ENCODE measurements at places on chromosomes 3 and 15.
A peak's percentile ranks its signal among the peaks of the same experiment; 100 is the strongest.

DNA sequence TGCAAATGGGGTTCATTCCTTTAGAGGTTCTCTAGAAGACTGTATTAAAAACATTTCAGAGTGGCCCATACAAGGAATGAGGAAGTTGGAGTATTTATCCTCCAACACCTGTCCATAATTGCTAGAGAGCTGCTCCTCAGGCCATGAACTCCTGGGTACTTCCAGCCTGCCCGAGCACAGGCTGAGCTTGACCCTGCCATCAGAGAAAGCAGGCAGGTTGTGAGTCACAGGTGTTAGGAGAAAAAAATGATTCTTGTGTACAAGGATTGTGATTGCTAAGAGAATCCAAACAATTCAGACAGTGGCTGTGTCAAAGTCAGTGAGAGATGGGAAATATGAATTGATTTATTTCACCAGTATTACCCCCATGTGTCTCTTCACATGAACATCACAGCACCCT, 156.8 kb upstream of the GADL1 start:
- no peak for DNase-seq

- no peak for DNase-seq
These were observed 39.2 kb downstream of the SLC6A11 start for GRCh38 chr3:10855083-10855870.

DNA sequence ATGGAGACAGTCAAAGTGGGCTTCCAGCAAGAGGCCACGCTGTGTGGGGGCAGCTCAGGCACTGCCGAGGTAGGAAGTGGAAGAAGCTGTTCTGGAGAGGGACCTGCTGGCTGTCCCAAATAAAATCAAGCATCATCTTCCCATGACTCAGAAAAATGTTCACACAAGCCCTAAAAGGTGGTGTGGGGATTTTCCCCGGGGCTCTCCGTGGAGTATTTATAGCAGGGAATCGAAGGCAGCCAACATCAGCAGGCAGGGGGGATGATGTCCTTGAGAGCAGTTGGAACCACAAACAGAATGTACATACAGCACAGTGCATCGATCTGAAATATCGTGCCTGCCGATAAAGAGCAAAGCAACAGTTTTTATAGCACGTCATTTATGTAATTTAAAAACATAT, 27.6 kb downstream of the PRR23E start:
- no peak for DNase-seq

GRCh38 chr3:40170395-40170794, 139.1 kb upstream of the EIF1B start:
- DNase-seq = no peak

GRCh38 chr3:194632226-194632808, 902 bp downstream of the TMEM44 start:
- DNase-seq = no peak

DNA sequence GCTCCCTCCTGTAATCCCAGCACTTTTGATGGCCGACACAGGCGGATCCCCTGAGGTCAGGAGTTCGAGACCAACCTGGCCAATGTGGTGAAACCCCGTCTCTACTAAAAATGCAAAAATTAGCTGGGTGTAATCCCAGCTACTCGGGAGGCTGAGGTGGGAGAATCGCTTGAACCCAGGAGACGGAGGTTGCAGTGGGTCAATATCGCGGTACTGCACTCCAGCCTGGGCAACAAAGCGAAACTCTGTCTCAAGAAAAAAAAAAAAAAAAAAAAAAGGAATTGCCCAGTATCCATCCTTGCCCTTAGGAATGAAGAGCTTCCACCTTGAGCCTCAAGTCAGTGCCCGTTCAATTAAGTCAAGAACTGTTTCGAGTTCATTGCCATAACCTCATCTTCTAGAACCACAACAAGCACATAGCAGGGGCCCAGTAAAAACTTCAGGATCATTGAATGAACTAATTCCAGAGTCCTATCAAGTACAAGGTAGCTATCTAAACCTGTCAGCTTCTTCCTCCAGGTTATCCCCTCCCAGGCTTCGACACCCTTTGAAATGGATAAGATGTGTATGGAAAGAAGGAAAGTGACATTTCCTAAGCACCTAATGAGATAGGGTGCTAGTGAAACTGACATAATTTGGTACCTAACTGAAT, 826 bp downstream of the DBR1 start:
- no peak for DNase-seq

DNA sequence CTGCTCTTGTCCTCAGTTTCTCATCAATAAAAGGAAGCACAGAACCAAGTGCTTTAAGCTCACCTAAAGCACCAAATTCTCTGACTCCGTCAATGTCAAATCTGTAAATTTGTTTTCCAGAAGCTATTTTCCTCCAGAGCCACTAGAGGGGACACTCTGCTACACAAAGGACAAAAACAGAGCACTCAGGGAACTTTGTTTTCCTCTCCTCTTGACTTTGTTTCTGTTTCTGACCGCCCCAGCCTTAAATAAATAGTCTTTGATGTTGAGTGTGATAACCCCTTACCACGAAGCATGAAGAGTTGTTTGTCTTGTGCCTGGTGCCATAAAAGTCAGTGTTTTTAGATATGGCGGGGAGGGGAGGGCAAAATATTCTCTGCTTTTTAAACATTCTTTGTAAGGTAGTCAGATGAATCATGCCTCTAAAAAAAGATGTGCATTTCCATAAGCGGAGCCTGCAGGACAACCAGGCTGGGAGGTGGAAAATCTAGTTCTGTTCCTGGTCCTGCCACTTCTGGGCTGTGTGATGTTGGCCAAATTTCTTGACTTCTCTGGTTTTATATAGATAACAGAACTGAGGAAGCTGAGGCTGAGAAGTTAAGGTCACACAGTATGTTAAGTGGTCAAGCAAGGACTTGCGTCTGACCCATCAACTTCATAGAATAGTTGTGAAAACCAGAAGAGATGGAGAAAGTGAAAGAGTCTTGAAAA, 7.3 kb upstream of the ZBTB38 start:
- peak; percentile 16 for DNase-seq

DNA sequence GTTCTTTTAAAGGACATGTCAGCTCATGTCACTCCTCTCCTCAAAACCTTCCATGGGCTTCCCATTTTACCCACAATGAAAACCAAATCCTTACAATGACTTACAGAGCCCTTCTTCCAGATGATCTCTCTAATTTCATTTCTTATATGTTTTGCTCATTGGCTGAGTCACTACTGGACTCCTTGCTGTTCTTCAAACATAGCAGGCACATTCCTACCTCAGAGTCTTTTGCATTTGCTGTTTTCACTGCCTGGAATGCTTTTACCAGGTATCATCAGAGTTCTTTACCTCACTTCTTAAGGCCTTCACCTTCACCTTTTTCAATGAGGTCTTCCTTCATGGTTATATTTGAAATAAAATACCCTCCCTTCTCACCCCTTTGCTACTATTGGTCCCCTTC, 57.3 kb downstream of the NECTIN3 start:
- no peak for DNase-seq

DNA sequence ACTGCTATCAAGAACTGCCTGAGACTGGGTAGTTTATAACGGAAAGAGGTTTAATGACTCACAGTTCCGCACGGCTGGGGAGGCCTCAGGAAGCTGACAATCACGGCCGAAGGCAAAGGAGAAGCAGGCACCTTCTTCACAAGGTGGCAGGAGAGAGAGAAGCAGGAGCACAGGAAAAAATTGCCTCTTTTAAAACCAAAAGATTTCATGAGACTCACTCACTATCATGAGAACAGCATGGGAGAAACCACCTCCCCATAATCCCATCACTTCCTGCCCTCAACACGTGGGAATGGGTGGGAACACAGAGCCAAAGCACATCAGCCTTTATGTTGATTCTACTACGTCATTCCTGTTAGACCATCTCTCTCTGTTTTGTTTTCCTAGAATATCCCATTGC, 650.9 kb upstream of the SEMA6D start:
- no peak for DNase-seq

DNA sequence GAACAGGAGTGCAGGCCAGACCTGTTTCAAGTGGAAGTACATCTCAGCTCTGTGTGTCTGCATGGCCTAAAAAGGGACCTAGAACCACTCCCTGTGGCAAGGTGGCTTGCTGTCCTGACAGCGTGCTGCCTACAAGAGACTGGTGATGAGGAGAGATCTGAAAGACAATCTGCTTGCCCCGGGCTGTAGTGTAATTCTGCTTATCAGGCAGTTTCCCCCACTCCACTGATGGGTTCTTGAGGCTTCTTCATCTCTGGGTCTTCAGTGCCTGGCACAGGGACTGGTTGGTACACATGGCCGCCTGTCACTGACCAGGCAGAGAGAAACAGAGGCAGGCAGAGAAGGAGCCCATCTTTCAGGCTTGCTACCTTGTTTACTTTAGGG, 57.6 kb downstream of the HEG1 start:
- DNase-seq = no peak

DNA sequence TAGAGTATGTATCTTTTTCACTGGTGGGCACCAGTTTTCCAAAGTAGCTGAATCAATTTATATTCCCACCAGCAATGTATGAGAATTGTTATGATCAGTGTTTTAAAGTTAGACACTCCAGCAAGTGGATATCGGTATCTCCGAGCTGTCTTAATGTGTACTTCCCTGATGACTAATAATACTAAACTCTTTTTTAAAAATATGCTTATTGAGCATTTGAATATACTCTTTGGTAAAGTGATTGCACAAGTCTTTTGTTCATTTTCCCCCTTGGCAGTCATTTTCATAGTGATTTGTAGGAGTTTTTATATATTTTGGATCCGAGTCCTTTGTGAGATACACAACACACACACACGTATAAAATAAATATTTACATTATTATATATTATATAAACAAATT, 12.5 kb upstream of the FEM1B start:
- no peak for DNase-seq

DNA sequence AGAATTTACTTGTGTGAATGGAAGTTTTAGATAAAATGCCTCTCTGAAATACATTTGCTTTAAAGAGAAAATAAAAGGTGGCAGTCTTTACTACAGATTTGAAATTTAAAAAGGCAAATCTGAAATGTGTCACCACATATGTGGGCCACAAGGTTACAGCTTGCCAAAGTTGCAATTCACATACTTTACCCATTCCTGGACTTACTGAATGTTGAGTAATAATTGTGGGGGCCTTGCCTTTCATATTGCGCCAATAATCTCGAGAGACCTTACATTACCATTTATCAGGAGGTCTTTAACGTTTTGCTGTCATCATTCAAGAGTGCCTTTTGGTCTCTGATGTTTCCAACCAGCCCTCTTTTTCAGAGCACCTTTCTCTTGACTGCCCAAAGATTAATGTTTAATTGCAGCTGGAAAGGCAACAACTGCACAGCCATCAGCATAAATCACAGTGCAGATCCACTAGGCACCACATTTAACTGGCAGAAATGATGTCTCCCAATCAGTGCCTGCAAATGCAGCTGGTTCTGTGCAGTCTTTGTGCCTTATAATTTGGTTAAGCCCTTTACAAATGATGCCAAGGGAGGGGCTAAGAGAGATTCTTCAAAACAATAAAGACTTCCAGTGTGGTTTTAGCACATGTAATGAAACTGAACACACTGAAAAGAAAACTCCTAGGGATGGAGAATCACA, 206.8 kb downstream of the MAGI1 start:
- no peak for DNase-seq

GRCh38 chr3:130841357-130841756, 52.5 kb upstream of the ATP2C1 start:
- DNase-seq = no peak

DNA sequence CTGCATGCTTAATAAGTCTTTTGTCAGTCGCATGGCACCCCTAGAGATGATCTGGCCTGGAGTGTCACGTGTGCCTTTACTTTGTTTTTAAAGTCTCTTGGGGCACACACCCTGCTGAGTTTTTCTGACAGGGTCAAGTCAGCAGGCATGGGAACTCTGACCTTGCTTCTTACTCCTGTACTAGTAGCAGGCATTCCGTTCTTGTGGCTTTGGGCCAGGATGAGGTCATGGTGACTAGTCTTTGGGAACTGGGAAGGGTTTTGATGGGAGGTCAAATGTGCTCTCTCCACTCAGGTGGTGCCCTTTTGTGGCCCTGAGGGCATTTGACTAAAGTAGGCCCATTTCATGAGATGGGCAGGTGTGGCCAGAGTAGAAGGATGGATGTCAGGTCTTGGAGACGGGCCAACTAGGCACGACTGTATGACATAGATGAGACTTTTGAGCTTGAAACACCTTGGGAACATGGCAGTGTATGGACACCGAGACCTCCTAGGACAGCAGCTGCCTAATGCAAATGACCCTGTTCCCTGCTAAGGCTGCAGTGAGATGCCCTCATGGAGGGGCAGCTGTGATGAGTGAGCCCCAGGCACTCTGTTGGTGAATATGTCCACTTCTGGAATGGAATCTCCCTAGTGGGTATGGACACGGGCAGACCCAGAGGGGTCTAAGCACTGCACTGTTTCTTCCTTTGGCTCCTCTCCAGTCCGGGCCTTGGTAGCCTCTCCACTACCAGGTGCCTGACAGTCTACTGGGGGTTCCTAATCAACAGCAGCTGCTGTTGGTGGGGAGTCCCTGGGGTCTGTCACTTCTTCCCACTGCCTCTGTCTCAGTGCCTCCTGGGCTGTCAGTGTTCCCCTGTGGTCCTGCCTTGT, 16.4 kb downstream of the SRPRB start:
- no peak for DNase-seq

DNA sequence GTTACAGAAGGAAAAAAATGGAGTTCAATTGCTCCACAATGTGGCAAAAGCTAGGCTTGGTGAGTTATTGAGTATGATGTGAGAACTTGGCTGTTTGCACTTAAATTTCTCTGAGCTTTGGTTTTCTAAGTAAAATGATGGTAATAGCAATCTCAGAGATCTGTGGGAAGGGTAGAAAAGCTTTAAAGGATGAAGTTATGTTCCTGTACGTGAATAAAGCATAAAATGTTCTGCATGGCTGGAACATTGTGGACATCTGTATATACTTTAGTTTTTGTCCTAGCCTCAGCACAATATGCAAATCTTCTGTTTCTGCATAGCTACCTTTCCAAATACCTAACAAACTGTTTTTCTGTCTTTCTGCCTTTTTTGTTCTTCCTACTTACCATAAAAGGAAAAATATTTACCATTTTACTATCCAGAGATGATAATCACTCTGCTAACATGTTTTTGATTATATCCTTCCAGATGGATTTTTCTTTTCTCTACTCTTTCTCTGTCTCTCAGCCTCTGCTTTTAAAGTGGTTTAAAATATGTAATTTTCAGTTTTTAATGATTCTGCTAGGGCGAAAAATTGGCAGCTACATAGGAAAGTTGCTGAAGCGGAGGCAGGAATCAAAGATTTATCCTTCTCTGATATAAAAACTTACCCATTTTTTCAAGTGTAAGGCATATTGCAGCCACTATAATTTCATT, 188.1 kb downstream of the FNDC3B start:
- no peak for DNase-seq

Data from activated CD4-positive, alpha-beta T cell treated with anti-CD3 and anti-CD28 coated beads for 4 hours (primary cell).